Stimulated activated CD4-positive, alpha-beta T cell treated with anti-CD3 and anti-CD28 coated beads, Interleukin-2, amount 100 ng/mL, for 24 hours (primary cell): ENCODE measurements at places on chromosomes 6 and 20.

DNA sequence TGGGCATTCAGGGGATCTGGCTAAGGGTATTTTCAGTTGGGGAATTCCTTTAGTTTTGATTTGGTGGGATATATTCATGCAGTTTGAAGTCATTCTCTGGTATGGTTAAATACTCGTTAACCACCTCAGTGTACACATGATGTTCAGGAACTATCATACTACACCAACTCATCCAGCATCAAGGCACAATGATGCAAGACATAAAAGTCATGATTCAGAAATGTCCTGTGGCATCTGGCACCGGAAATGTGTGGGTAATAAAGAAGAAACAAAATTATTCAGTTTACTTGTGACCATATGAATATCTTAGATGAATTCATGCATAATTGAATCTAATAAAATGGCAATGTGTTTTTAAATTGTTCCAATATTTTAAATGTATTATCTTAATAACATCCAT, 129.0 kb upstream of the BMP5 start:
- DNase-seq: no peak

GRCh38 chr6:139500977-139501376, 126.5 kb upstream of the CITED2 start:
- DNase-seq: no peak

GRCh38 chr6:28597924-28598722, 72.4 kb downstream of the GPX5 start:
- DNase-seq: no peak

GRCh38 chr6:66851930-66852329, 1144.9 kb upstream of the EYS start:
- DNase-seq: no peak

GRCh38 chr6:89339565-89339964, 13.0 kb downstream of the UBE2J1 start:
- no peak for DNase-seq

DNA sequence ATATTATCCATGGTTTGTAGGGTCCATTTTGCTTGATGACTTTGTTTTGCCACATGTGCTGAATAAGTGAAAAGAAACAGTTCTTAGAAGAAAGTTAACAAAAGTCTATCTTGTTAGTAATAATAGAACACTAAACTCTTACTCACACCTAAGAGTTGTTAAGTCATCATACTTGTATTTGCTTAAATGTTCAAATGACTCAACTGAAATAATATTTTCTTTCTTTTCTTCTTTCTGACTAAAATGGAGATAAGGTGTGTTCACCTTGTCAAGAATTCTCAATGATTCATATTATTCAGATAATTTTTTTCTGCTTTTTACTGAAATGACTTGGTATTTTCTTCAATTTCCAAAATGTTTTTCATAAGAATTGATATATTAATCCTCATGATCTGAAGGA, 327.2 kb downstream of the HTR1B start:
- DNase-seq: no peak

- no peak for DNase-seq
Measured at GRCh38 chr20:45404438-45404837, 3.7 kb upstream of the DBNDD2 start.

- DNase-seq: no peak
Measured at GRCh38 chr6:85344996-85345395, 104.9 kb upstream of the NT5E start.

- no peak for DNase-seq
Measured at GRCh38 chr6:166775923-166776220, 148.8 kb upstream of the RPS6KA2 start.

GRCh38 chr6:66717801-66718200, 1010.8 kb upstream of the EYS start:
- no peak for DNase-seq

GRCh38 chr6:21375151-21376116, 218.1 kb upstream of the SOX4 start:
- DNase-seq: no peak

GRCh38 chr6:144284478-144284782, 705 bp upstream of the UTRN start:
- no peak for DNase-seq
